ENCODE measurements at places on chromosomes 11 and 22.

DNA sequence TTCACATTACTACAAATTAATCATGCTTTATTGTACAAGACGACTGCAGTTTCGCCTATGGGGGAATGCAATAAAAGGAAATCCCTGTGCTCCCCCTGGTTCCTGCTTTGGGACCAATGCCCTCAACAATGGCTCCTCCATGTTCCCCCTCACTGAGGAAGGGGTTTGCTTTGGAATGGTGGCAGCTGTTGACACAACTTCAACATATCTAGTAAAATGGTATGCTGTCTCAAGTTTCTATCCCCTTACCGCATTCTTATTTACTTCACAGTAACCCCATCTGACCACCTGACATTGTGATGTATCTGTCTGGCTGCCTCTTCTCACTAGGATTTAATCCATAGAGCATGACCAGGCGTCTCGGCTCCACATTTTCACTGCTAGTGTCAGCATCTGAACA is 48.8 kb downstream of the PIWIL3 start:
- no peak for DNase-seq

- no peak for DNase-seq
Measured at GRCh38 chr11:21398195-21398594, 728.8 kb downstream of the NELL1 start.

DNA sequence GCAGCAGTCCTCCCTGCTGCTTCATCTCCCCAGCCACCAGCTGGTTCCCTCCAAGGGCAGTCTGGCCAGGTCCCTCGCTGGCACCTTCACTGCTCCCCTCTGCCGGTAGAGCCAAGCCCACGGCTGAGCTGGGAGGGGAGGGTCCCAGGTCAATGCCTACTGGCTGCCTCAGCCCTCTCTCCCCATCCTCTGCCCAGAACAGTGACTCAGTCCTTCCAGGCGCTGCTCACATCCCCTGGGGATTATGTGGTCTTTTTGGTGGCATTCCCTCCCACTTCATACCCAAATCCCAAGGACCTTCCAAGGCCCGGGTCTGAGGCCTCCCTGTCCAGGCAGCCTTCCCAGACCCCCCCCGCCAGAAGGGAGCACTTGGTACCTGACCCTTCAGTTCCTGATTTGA is 44.9 kb downstream of the WNT7B start:
- DNase-seq, result no peak

DNA sequence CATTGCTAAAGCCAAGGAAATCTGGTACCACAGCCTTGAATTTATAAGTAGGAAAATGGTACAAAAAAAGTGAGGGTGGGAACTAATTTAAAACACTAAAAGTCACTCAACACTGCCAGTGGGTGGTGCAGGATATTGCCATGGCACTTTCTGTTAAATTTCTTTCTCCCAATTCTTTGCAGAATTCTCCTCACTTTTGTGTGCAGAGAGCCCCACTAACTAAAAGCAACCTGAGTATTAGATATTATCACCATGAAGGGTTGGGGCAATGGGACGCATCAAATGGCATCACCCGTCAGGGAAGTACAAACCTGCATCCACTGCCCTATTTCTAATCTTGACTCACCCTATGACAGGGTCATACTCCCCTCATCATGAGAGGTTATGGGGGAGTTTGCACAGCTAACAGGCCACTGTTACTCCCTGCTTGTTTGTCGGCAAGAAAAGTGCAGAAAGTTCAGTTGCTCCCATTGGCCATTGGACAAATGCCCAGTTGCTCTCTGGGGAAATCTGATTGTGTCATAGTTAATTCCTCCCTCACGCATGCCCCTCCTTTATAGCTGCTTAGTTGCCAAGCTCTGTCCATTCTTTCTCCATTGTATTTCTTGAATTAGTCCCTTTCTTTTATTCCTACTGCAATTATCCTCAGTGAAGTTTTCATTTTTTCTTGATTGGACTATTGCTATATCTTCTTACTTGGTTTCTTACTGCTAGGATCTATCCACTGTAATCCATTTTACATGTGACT is 93.8 kb upstream of the BLID start:
- no peak for DNase-seq

- peak; percentile 64 for DNase-seq
Measured at GRCh38 chr22:35539910-35540594, 579 bp upstream of the RASD2 start.

- no peak for DNase-seq
Measured at GRCh38 chr11:93166862-93167261, 30.9 kb downstream of the SLC36A4 start.

GRCh38 chr11:119700030-119700429 is 29.0 kb downstream of the NECTIN1 start:
- no peak for DNase-seq

DNA sequence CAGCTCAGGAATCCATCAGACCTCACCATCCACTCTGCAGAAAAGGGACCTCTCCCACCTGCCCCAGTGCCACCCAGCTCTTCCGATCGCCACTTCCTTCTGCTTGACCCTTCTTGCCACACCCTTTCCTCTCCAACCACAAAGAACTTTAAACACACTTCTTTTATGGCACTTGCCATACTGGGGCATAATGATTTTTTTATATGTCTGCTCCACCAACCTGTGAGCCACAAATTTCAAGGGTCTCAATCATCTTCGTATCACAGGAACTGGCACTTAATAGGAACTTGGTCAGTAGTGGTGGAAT is 11.7 kb upstream of the MYH9 start:
- DNase-seq, result no peak

DNA sequence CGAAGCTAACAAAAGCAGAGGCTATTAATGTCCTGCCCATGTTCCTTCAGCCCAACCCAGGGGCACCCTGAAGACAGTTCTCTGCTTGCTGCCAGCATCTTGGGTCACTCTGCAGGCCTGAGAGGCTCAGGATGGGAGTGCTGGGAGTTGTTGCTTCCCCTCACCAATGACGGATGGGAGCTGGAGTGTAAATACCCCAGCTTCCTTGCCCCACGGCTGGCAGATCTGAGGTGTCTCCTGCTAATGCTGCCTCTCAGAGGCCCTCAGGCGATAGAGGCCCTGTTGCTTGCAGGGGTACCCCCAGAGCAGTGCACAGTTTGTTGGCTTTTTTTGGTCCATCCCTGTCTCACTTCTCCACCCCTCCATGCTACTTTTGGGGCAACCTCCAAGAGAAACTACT is 32.9 kb downstream of the IFT27 start:
- no peak for DNase-seq

DNA sequence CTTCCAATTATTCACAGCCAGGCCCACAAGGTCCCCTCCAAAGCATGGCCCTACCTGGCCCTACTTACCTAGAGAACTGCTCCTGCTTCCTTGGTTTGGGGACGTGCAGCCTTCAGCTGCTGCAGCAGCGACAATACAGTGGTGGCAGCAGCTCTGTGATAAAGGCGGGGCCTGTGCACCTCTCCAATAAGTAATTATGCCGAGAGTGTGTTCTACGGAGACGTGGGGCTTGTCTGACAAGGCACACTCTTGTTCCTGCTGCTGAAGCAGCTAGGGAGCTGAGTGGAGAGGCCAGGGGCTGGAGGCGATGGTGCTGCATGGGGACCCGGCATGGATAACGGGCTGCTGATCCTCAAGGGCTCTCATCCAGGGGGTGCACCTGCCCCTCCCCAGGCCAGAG is 98.0 kb upstream of the THY1 start:
- DNase-seq, result no peak

GRCh38 chr11:26843539-26843938 is 121.7 kb upstream of the SLC5A12 start:
- no peak for DNase-seq

DNA sequence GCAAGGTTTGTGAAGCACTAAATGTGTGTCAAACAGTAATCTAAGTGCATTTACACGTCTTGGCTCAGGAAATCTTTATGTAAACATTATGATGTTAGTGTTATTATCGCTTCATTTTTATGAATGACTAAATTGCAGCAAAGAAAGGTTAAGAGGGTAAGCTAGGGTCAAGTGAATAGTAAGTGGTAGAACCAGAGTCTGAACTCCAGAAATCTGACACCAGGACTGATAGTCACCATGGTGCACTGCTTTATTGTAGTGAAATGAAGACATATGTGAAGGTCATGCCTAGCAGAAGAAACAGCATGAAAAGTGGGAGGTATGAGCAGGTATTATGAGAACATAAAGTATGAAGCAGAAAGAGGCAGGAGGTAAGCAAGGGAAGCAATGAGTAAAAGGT is 368.7 kb upstream of the TENM4 start:
- DNase-seq, result no peak

DNA sequence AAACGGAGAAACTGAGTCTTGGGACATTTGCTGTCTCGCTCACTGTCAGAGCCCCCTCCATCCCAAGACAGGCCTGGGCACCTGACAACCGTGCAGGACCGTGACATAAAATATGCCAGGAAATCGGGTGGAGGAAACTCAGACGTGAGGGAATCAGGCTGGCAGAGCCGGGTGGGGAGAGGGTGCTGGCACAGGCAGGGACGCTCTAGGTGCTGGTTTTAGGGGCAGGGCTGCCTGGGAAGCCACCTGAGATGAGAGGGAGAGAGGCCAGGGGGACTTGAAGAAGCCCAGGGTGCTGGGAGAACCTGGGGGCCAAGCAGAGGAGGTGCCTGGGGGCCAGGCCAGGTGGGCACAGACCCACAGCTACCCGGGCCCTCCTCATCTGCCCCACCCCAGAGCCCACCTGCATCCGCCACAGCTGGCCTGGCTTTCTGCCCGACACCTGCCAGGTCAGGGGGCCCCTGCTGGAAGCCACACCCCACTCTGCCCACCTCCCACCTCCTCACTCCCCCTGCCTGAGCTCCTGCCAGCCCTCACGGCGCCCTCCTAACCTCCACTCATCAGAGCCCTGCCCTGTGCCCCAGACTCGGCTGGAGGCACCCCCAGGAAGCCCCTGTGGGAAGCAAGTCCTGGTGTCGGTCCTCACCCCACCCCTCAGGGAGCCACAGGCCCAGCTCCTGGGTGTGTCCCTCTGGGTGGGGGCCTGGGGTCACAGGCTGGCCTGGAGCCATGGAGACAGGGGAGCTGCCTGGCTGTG is 27.3 kb upstream of the MUC5AC start:
- DNase-seq, result peak; percentile 3

GRCh38 chr22:42174062-42174461 is 43.5 kb upstream of the CYP2D6 start:
- DNase-seq, result no peak

DNA sequence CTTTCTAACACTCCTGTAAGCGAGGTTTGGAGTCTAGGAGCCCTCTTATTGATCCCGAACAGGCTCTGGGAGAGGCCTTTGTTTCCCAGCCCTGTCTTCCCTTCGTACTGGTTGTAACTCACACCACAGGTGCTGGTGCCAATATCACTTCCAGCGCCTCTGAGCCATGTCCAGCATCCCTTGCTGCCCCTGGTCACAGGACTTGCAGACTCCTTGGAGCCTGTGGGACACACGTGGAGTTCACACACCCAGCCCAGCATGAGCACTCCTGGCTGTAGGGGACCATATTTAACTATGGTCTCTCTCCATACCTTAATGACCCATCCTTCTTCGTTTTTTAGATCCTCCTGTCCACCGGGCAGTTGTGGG is 2.2 kb downstream of the ZBTB16 start:
- DNase-seq, result no peak

GRCh38 chr11:44005063-44005701 is 42.6 kb upstream of the ACCSL start:
- no peak for DNase-seq

- DNase-seq, result no peak
Measured at GRCh38 chr22:29956680-29957079, 73.7 kb downstream of the MTMR3 start.

DNA sequence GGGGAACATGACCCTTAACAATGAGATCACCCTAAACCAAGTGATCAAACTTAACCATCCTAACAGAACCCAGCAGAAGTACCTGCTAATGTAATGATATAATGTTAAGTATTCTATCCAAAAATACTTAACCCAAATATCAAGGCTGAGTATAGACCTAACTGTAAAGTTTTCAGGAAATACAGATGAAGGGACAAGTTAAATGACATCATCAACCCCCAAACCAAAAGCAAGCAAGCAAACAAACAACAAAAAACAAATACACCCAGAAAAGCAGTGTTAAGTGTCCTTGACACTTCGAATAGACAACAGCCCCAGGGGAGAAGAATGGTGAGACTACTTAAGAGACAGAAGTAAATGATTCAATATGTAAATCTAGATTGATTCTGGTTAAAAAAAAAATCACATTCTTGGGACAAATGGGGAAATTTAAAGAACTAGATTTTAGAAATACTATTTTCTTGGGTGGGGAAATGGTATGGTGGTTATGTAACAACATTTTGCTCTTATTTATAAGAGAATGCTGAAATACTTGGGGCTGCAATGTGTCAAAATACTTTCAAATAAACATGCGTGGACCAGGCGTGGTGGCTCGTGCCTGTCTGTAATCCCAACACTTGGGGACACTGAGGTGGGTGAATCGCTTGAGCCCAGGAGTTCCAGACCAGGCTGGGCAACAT is 2.5 kb downstream of the CSTF3 start:
- no peak for DNase-seq

DNA sequence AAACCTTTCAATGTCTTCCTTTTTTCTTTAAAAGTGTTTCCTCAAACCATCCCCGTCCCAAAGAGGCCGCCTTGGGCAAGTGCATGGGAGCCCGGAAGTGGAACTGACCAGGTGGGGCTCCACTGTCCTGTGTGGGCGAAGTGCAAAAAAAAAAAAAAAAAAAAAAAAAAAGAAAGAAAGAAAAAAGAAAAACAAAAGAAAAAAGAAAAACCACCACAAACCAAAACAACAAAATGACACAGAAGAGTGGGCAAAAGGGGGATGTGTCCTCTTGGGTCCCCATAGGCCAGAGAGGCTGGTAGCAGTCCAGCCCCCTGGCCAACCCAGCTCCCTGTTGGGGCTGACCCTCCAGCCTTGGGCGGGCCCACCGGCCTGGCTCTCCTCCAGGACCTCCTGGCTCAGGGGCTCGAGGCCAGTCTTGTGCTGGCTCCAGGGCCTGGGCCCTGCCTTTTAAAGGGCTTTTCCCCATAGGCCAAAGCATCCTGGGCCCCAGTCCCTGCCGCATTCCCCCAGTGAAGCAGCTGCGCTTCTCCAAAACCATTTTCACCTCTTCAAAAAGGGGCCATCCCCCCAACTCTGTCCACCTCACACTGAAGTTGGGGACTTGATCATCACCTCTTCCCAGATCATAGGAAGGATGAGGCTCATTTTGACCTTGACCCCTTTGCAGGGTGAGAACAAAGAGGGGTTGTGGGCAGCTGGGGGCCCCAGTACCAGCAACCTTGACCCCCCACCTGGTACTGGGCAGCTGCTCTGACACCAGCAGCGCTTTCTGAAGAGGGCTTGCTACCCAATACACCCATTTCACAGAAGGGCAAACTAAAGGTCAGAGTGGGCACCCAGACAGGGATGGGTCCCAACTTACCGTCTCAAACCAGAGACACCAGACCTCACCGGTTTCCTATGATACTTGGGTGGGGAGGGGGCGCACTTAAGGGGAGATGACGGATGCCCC is 9.4 kb downstream of the CBX6 start:
- DNase-seq, result no peak
